Epithelial cell of prostate (primary cell): ENCODE measurements at places on chromosomes 1 and 21.

DNA sequence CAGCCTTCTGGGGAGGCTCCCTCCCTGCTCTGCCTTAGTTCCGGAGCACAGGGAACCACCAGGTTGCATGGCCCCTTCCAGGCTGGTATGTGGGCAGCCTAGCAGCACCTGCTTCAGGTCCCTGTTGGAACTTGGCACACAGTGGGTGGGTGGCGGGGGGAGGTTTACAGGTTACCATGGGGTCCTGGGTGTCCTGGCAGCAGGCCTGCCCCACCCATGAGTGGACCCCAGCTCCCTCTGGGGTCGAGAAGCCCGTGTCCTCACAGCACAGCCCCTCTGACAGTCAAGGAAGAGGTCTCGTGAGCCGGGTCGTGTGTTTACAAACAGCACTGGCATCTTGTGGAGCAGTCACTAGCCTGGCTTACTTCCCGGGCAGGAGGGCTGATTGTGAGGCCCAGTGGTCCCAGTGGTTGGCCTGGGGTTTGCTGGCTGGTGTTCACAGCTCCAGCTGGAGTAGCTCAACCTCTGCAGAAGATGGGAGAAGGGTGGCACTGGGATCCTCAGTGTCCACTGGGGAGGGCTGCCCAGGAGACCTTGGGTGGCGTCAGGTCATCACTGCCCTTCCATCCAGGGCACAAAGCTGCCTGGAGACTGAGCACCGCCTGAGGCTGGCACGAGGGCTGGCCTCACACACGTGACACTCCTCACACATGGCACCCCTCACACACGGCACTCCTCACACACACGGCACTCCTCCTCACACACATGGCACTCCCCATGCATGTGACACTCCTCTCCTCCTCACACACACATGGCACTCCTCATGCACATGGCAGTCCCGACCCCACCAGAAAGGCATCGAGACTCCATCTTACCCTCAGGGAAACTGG is 100.9 kb downstream of the RIPK4 start:
- no peak for DNase-seq

- DNase-seq: no peak
Measured at GRCh38 chr1:4269330-4269729, 369.3 kb upstream of the C1orf174 start.

GRCh38 chr21:16196001-16196400 is 466.2 kb downstream of the USP25 start:
- no peak for DNase-seq

GRCh38 chr1:208132287-208132882 is 111.8 kb downstream of the PLXNA2 start:
- peak; percentile 37 for DNase-seq

- no peak for DNase-seq
Measured at GRCh38 chr1:198079432-198079951, 77.3 kb upstream of the NEK7 start.

- no peak for DNase-seq
Measured at GRCh38 chr1:25809929-25810328, 9.8 kb upstream of the MTFR1L start.

DNA sequence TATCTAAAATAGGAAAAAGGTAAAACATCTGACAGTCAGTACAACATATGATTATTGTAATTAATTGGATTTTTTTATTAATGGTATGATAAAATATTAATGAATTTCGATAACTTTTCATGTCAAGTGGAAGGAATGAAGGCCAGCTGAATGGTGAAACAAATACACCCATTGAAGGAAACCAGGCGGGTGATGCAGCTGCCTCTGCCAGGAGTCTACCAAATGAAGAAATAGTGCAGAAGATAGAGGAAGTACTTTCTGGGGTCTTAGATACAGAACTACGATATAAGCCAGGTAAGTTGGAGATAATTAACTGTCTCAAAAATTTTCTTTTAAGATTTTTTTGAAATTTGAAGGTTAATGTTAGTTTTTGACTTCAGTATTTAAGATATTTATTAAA is 3.2 kb downstream of the SON start:
- DNase-seq: no peak

- no peak for DNase-seq
Measured at GRCh38 chr1:109208394-109208793, 5.3 kb upstream of the SARS1 start.

DNA sequence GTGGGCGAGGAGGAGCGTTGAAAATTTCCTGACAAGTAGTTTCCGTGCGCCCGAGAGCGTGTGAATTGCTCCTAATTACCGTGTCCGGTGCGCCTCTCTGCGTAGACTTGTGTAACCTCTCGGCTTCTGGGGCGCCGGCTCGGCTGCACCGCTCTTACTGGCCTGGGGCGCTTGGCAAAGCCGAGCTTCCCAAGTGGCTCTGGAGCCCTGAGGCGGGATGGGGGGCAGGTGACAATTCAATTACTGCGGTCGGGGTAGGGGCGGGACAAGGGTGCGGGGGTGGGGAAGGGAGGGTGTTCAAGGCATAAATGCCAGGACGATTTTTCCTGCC is 392 bp upstream of the DMRTA2 start:
- DNase-seq: no peak

DNA sequence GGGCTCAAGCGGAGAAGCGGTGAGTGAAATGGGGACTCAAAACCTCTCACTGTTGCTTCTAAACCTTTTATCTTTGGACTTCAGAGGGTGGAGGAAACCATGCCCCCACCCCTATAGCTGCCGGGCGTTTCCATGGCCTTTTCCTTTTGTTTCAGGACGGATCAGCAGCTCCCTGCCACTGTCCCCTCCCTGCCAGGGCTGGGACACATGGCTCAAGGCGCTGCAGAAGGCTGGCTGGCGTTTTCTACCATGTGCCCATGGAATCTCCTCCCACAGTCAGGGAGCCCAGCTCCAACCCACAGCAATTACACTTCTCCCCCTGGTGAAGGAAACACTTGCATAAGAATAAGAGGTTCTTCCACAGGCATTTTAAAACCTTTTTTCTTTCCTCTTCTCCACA is 812.7 kb downstream of the PLA2G4A start:
- DNase-seq: no peak

- peak; percentile 96 for DNase-seq
Measured at GRCh38 chr1:209809611-209810010, 3.7 kb upstream of the IRF6 start.

GRCh38 chr1:187685333-187685732 is 856.6 kb downstream of the PLA2G4A start:
- no peak for DNase-seq

DNA sequence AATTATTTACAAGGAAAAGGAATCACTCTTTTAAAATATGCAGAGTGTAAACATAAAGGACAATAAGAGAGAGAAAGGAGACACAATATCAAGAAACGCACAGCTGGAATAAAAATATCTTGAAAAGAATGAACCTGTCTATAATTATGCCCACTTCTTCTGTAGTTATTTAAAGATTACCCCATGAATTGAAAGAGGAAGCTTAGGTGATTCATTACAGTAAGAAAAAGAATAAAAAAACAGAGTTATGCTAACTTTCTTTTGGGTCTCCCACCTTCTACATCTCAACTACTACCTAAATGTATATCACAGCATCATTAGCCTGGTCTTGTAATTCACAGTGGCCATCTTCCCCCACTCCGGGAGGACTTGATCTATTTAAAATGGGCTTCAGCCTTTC is 182.1 kb downstream of the MRPL39 start:
- DNase-seq: no peak

DNA sequence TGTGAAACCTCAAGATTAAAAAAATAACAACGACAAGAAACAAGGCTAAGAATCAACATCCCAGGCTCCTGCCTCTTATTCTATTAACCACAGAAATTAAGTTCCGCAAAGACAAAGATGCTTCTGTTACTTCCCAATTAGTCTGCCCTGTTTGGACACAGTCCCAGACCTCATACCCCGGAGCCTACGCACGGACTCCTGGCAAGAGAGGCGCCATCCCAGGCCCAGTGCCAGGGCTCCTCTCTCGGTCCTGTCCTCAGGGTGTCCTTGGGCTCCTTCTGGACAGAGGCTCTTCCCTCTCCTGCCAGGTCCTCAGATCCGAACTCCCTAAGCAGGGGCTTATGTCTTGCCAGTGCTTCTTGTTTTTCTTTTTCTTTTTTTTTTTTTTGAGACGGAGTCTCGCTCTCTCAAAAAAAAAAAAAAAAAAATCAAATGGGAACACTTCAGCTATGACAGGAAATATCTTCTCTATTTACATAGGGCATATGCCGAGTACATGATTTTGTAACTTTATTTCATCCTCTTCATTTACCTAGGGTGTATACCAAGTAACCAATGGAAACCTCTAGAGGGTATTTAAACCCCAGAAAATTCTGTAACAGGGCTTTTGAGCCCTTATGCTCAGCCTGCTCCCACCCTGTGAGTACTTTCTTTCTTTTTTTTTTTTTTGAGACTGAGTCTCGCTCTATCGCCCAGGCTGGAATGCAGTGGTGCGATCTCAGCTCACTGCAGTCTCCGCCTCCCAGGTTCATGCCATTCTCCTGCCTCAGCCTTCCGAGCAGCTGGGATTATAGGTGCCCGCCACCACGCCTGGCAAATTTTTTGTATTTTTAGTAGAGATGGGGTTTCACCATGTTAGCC is 11.7 kb upstream of the ENO1 start:
- no peak for DNase-seq
